A172 (cell line): ENCODE measurements at places on chromosomes 4 and X. TPM values are rescaled to one million over a fixed set of nuclear protein-coding genes. Genes with fewer than 3 reads are reported as not detected.

XK gene
- total RNA-seq, result 2.0 and 2.2 TPM in 2 replicates

RNF212 gene
- not detected in 2 replicates for total RNA-seq

CCKAR gene
- not detected in 2 replicates for total RNA-seq

MTNR1A gene
- not detected in 2 replicates for total RNA-seq

XPNPEP2 gene
- total RNA-seq, result not detected in 2 replicates

NKX3-2 gene
- total RNA-seq, result 0.03 and 0.55 TPM in 2 replicates

NSD2 gene
- total RNA-seq, result 63.5 and 70.0 TPM in 2 replicates

GAGE12H gene
- total RNA-seq, result not detected in 2 replicates

CTAG1B gene
- total RNA-seq, result not detected in 2 replicates

GPR82 gene
- not detected in 2 replicates for total RNA-seq

SEC31A gene
- 146 and 150 TPM in 2 replicates for total RNA-seq

YIPF6 gene
- 30.9 and 34.5 TPM in 2 replicates for total RNA-seq

CPLX1 gene
- 0.19 and 0.64 TPM in 2 replicates for total RNA-seq

RNF128 gene
- total RNA-seq, result not detected in 2 replicates

SMARCA1 gene
- 26.3 and 28.2 TPM in 2 replicates for total RNA-seq

SPANXN3 gene
- not detected in 2 replicates for total RNA-seq

DNA sequence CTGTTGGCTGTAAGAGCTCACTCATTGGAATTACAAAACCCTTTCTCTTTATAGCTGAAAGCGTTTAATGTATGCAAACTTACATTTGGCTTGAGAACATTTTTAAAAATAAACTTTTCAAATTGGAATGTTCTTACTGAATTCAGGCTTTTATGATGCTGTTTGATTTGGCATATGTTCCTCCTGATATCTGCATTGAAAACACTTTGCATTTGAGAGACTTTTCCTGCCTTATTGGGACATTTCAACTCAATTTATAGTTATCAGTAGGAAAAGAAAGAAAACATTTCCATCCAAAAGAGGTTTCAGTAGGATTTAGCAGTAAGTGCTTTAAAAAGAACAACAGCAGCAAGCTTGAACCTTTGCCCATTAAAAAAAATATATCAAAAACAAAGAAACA lies 520.0 kb downstream of the IL1RAPL1 start:
- DNase-seq, result no peak

DNA sequence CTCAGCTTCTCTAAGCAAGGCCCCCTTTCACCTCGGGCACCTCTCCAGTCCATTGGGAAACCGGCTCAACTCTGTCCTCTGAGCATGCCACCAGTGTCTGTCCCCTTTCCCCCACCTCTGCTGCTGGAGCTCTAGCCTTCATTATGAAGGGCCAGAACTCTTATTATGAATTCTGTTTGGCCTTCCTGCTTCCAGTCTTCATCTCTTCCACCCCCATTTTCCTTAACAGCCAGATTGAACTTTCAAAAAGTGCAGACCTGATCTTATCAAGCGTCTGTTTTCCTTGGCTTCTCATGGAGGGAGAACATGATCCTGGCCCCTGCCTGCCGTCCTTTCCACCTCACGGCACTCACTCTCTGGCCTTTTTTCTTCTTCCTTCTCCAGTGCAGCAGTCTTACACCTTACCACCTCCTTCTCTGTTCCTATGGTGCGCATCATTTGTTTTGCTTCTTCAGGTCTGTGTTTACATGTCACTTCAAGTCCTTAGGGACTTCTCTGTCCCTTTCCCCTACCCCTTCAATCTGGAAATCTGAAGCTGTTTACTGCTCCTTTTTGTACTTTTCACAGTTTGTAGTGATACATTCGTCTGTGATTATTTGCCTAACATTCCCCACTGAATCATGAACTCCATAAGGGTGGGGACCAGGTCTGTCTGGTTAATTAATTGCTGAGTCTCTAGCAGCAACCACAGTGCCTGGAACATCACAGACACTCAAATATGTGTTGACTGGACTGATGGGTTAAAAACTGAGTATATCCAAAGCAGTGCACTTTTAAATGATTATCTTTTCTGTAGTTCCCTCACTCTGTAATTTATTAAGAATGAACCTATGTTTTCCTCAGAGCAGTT lies 55.8 kb downstream of the FNIP2 start:
- no peak for DNase-seq

DNA sequence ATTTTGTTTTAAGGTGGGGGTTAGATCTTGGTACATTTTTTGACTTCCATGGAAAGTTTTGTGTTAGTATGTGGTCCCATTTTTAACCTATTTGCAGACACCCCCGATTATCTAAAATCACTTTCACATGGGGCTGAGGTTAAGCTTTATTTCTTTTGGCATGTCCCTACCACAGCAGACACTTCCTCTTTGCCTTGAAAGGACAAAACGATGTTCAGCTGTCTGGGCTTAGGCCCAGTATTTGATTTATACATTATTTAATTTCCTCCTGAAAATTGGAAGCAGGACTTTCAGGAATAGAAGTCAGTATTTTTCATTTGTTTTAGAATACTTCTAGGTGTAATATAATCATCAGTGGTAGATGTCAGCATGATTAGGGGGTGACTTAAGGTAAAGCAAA lies 112.4 kb upstream of the SPRY1 start:
- DNase-seq, result no peak

GRCh38 chrX:15430584-15430983 lies 46.4 kb upstream of the VEGFD start:
- DNase-seq, result no peak

- DNase-seq, result peak; percentile 16
Observed at GRCh38 chrX:38151441-38151840, 69.2 kb downstream of the SRPX start.

GRCh38 chr4:76003035-76003434 lies 4.3 kb downstream of the CXCL9 start:
- DNase-seq, result no peak

DNA sequence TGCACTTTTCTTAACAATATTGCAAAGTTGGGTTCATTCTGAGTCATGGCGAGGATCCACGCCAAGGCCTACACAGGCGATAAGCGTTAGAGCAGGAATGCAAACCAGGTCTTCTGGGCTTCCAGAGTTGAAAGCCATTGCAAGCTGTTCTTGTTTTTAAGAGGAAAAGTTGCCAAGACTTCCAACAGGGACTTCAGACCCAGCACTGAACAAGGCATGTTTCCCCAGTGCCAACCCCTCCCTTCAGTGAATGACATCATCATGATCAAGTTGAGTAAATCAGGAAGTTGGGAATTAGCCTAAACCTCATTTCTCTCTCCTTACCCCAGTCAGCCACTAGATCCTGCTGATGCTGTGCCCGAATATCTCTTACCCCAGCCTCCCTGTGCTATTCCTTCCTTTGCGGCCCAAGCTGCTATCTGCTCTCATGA lies 355.1 kb downstream of the HS3ST1 start:
- DNase-seq, result no peak

DNA sequence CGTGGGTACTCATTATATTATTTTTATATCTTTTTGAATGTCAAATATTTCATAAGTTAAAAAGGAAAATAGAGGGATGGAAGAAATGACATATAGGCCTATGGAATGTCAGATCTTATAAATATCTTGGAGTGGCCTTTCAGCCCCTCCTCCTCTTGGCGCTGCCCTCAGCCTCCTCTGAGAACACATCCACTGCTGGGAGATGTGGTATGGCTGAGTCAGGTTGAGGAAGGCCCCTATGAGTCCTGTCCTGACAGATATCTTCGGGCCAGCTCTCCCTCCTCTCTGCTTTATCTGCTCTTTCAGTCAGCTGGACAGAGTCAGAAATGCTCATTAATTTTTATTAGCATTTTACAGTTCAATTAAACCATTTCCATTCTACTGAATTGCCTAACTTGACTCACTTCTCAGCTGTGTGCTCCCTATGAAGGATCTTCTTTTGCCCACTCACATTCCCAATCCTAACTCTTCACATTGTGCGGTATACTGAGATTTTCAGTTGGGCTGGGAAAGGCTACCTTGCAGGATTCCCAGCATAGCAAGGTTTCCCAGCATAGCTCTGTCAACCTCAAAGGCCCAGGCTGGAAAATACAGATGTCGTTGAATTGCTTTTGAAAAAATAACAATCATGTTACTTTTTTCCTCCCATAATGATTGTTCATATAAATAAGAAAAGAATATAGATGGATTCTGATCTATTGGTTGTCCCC lies 128.0 kb downstream of the ARHGEF9 start:
- DNase-seq, result peak; percentile 62

DNA sequence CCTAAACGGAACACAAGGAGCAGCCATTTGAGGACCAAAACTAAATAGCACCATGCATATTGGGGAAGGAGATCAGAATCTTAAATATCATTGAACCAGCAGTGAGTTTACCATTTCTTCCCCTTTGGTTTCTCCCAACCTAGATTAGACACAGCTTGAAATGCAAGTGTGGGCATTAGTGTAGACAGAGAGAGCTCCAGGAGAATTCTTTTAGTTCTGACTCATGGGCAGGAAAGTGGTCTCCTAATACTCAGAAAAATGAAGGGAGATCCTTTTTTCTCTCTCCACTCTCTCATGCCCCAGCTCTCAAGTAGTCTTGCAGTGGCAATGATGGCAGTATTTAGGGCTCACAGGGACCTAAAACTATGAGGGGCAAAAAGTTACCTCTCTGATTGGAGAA lies 567.9 kb downstream of the INPP4B start:
- no peak for DNase-seq

DNA sequence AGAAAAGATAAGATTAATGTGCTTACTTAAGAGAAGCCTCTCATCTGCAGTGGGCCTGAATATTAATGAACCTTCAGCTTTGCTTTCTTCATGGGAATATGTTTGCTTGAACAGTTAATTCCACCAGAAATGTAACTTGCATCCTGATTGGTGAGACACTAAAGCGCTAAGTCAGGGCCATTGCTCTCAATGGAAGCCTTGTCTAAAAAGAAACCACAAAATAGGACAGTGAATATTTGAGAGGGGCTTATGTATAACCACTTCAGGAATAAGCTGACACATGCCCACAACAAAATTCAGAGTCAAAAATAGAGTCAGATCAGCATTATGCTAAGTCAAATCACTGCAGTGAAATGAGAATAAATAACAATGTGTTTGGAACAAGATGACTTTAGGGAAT lies 1125.8 kb downstream of the STIM2 start:
- DNase-seq, result no peak

- no peak for DNase-seq
Observed at GRCh38 chr4:73944061-73944875, 37.6 kb downstream of the PF4 start.

DNA sequence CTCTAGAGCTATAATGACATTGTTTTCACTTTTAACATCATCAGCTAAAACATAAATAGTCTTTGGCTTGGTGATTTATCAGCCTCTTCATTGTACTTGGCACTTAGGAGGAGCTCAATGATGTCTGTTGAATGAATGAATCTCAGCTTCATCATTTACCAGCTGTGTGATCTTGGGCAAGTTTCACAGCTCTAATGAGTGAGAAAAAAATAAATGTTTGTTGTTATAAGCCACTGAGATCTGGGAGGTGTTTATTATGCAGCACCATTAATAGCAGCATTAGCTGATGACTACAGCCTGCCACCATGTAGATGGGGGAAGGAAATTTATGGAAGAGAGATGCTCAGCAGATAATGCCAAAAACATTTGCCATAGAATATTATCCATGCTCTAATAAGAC lies 63.6 kb upstream of the C1QTNF7 start:
- DNase-seq, result no peak

GRCh38 chrX:19875050-19875431 lies 12.4 kb downstream of the SH3KBP1 start:
- peak; percentile 81 for DNase-seq

DNA sequence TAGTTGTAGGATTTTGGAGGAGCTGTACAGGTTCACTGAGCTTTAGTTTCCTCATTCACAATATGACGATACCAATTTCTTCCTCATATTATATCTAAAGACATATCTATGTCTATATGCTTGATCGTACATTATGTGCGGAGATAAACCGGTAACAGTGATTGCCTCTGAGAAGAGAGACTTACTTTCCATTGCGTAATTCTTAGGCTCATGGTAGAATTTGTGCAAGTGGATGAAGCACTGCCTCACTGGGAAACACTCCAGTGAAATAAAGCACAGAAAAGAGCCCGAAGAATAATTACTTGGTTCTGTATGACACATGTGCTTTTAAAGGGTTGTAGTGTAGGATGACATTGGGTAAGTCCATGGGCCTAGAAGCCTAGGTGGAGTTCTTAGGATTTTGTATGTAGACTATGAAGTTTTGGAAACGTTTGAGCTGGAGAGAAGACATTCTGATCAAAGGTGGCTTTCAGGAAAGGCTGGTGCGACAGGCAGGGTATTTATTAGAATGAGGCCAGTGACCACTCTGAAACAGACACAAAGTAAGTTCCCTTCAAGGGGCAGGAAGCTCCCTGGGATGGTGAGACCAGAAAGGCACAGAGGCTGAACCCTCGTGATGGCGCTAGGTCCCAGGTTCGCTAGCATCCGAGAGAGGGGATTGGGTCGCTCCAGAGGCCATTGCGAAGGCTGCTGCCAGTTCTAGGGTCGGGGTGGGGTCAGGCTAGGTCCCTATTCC lies 649 bp upstream of the VBP1 start:
- no peak for DNase-seq

DNA sequence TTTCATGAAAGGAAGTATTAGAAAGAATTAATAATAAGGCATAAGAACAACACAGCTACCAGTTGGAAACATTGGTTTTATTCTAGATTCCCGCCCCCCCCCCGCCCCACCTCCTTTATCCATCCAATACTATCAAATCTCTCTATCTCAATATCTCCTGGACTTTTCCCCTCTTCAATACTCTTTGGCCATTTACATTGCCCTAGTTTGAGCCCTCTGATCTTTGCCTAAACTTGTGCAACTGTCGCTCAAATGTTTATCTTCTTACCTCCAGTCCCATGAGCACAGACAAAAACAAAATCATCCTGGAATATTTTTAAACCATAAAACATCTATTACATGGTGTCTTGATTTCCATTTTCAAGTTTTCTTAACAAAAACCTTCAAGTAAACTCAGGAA lies 488.2 kb downstream of the KLHL13 start:
- no peak for DNase-seq

GRCh38 chr4:86653237-86653865 lies 59.2 kb downstream of the PTPN13 start:
- DNase-seq, result no peak

DNA sequence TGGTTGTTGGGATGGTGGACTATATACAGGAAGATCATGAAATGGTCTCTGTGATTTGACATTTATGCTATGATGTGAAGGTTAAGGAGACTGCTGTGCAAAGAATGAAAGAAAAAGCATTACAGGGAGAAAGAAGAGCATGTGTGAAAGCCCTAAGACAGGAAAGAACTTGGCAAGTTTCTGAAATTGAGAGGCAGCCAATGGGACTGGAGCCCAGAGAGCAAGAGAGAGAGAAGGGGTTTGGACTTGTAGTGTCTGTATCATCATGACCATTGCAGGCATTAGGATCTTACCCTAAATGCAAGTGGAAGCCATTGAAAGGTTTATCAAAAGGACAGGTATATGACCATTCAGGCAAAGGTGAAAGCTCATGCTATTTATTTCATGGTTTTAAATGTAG lies 147.1 kb downstream of the NAA11 start:
- no peak for DNase-seq

- DNase-seq, result peak; percentile 55
Observed at GRCh38 chrX:153934762-153935325, at the start of gene NAA10. TSS of gene NAA10 (minus strand) at chrX:153935037. CDS start at chrX:153934904, 133 bp downstream.

DNA sequence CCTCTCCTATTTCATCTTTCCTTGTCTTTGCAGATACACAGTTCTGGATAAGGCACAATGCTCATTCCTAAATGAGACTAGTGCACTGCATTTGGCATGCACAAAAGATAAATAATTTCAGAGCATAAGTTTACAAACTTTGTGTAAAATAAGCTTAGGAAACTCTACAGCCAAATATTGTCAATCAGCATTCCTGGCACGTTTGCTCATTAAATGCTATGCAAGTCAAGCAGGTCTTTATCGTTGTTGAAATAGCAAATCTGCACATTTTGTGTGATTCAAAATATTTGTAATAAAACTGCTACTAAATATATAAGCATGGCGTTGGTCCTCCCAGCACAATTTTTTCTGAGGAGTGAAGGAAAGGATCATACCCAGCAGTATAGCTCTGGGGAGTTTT lies 322.1 kb upstream of the NOCT start:
- DNase-seq, result no peak
